Lower leg skin (tissue), 4 donors: ENCODE measurements at places on chromosomes 7 and 10.

- no peak for DNase-seq
These were observed 71.3 kb downstream of the PAX2 start for GRCh38 chr10:100816671-100817070.

DNA sequence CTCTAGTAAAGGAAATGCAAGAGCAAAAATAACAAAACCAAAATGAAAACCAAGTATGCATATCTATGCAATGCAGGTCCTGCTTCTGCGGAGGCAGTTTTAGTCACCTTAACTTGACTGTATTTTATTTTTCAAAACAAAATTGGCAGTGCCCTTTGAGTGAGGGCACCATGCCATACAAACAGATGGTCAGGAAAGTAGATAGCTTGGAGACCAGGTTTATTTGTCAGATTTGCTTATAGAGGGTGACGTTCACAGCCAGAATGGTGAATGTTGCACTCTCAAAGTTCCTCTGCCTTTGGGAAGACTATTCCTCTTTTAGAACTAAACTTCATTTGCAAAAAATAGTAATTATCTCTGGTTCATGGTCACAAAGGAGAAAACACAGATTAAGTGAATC lies 801.9 kb downstream of the ANKRD7 start:
- no peak for DNase-seq

DNA sequence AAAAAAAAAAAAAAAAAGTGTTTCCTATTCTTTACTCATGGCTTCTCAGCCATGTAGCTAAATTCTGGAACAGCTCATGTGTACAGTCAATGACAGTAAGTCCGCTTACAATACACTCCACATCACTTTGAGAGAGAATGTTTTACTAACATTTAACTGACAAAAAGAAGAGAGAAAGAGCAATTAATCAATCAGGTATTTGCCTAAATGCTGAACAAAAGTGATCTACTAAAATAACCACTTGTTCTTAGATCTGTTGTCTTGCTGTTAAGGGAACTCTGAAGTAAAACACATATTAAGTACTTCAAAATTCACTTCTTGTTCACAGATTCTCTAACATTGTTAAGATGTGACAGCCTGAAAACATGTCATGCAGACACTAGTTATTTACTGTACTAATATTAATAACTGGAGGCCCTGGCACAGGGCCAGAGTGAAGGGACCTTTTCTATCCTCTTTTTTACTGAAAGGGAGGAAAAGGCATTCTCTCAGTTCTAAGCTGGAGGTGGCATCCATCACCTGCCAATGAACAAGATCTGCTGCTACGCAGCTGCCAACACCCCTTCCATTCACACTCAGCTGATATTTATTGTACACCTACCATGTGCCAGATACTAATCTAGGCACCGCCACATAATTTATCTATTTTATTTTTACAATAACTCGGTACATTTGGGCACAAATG lies 72.6 kb downstream of the AHR start:
- no peak for DNase-seq

DNA sequence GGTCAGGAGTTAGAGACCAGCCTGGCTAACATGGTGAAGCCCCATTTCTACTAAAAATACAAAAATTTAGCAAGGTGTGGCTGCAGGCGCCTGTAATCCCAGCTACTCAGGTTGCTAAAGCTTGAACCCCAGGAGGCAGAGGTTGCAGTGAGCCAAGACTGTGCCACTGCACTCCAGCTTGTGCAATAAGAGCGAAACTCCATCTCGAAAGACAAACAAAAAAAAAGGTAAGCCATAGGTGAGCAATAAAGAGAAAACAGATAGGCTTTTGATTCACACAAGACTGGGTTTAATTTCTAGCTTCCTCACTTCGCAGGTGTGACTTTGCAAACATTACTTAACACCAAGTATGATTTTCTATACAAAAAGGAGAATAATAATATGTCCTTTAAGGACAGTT lies 72.3 kb upstream of the ACBD5 start:
- no peak for DNase-seq

GRCh38 chr7:81195033-81195432 lies 276.2 kb upstream of the SEMA3C start:
- no peak for DNase-seq

DNA sequence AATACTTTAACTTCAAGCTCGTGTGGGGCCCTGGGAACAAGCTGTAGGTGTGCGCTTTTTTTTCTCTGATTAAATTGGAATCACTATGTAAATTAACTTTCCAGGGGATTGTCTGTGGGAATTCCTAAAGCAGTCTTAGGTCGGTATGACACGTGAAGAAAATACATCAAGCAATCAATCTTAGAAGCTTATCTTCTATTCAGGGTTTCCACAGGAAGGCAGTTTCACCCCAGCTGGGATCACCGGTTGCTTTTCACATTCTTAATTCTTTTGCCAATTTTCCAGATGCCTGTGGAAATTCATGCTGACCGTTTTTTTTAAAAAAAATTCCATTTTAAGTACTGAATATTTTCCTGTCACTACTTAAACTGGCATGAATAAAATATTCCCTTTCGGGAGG lies 41.9 kb downstream of the CAMK1D start:
- DNase-seq = no peak
